ENCODE measurements at places on chromosomes 6 and 20. TPM values are rescaled to one million over a fixed set of nuclear protein-coding genes. Genes with fewer than 3 reads are reported as not detected.

The TFAP2C gene
- total RNA-seq: 0.49 TPM

The EYA4 gene
- 1.3 TPM for total RNA-seq

DNA sequence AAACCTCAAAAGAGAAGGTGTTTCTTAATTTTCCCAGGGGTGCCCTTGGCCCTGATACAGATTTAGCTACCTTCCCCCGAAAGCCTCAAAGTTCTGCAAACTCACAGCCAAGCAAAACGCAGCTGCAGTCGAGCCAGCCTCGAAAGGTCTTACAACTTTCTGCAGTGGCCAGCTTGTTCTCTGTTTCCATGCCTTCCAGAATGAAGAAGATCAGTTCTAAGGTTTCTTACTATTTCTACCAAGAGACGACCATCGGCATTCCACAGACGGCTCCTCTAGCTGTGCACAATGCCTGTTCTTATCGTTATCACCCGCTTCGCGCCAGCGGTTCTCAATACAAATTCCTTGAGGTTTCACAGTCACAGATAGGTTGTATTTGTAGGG lies 28.5 kb upstream of the CCR6 start:
- DNase-seq: no peak

- no peak for DNase-seq
These were observed 107.4 kb upstream of the TAB2 start for GRCh38 chr6:149209871-149210775.

The MMP24 gene
- total RNA-seq: 0.27 TPM

DNA sequence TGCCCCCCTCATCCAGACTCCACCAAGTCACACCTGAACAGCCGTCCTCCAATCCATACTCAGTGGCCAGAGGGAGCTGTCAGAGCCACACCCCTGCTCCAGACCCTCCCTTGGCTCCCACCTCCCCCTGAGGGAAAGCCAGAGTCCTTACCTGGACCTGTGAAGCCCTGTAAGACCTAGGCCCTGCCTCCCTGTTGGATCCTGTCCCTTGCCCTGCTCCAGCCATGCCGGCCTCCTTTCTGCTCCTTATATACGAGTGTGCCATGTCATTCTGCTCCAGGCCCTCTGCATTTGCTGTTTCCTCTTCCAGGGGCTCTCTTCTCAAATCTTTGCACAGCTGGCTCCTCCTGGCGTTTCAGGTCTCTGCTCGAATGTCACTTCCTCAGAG lies 100.3 kb upstream of the MYL9 start:
- no peak for DNase-seq

- no peak for DNase-seq
These were observed 78.4 kb downstream of the GMPR start for GRCh38 chr6:16316741-16317251.

GRCh38 chr6:141963543-141964295 lies 169.0 kb upstream of the GJE1 start:
- DNase-seq: no peak

DNA sequence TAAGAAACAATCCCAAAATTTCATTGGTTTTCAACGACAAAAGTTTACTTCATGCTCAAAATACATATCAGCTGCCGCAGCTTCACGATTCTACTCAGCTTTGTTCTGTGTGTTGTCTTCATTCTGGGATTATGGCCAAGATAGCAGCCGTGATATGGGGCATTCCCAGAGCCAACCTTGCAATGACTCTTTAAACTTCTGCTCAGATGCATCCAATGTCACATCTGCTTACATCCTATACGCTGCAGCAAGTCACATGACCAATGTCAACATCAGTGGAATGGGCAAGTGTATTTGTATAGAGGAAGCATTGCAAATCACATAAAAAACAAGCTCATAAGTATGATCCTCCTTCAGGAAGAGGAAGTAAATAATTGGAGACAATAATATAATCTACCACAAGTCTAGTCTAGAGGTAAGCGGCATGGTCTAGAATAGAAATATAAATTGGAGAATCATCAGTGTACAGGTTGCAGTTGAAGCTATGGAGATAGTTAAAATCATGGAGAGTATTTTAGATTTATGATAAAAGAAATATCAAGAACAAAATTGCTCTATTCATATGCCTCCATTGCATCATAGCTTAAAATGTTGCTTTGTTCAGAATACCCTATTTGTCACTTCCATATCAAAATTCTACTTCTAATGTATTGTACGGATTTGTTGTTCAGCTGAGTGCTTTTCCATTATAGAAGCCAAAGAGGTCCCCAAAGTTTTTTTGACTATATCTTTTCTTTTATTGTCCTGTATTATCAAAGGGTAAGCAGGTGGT lies 7.2 kb upstream of the C6orf141 start:
- no peak for DNase-seq

DNA sequence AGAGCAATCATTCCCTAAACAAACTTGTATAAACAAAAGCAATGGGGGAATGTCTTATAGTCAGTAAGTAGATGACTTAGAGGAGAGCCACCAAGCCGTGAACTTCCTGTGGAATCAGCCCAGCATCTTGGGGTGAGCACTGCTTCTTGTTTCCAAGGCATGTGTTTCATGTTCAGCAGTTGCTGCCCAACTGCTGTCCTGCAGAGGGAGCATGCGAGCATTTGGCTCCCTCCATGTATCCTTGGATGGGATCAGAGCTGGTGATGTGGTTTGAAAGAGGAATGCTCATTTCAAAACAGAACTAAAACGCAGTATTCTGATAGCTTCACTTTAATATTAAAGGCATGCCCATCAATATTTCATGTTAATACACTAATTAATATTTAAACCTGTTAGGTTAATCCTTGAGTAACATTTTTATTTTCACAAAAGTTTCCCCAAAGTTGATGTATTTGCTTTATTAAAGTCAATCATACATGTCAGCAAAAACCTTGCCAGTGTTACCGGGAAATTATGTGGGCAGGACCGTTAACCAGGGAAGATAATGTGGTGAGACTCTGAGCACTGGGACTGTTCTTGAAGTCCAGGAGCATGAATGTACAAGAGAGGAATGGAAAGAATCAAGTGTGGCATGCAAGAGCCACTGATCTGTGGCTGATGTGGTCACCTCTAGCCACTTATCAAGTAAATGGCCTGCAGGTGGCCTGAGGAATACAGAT lies 172.1 kb upstream of the GGTLC1 start:
- DNase-seq: no peak

DNA sequence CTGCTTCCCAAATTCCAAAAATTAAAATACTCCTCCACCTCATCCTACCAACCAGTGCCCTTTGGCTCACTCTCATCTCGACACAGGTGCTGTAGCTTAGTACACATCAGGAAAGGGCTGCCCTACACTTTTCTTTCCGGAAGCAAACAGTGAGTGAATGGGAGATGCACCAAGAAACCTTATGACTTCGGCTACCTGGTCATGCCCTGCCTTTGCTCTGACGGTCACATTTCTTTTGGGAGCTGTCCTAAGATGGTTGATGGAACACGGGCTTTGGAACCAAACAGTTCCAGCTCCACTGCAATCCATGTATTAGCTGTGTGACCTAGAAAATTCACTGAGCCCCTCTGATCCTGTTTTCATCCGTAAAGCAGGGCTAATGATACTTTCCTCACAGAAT lies 92.7 kb upstream of the ASF1A start:
- no peak for DNase-seq

DNA sequence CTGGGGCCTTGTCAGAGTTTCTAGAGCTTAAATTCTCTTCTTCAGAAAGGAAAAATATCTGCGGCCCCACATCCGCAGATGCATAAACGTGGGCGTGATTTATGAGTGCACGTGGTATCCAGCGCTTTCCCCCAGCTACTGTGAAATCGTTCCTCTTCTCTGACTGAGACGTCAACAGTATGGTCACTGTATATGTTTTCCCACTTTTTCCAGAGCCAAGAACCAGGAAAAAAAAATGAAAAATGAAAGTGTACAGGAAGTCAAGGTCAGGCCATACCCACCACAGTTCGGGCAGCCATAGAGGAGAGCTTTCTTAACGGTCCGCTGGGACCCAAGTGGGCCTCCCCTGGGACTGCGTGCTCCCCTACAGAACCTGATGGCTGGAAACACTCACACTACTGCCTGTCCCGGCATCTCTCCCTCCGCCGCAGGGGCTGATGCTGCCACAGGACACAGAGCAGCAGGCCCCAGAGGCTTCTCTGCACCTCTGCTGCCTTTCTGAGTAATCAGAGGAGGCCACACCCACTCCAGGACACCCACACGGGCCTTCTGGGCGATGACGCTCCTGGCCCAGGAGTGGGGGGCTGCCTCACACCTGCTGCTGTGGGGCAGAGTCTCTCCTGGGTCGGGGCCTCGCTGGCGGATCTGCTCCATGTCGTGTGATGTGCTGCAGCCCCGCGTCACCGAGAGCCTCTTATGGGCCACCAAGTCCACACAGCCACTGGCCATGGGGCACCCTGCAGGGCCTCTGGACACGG lies 16.4 kb upstream of the STX16 start:
- DNase-seq: no peak
